ENCODE measurements at places on chromosomes 6 and 20.

DNA sequence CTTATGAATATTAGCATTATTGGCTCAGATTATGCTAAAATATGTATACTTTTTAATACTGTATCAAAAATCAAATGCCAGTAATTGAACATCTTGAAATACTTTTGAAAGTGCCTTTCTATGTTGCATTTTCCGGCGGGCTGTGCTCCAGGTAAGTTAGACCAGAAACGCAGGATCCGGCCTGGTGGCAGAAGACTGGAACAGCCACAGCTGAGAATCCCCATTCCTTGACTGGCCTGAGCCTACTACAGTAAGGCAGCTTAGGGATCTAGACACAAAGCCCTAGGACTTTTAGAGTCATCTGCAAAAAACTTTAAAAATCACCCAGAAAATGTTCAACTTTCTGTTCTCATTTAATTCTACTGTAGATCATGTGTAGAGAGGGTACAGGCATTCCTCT, 138.8 kb upstream of the C6orf118 start:
- no peak for DNase-seq

DNA sequence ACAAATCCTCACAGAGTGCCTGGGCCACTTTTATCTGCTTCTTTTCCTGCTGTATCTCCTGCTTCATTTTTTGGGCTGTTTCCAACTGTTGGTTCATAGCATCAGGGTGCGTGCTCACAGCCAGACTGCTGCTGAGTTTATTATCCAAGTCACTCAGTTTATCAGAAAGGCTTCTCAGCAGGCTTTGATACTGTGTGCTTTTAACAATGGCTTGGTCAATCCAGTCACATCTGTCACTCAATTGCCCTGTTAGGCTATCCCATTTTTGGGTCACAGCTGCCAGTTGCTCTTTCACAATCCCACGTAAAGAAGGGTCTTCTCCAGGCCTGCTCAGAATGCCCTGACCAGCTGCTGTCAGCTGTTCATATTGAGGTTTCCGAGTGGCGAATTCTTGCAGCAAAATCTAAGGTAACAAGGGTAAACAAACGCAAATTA, 87.2 kb downstream of the DST start:
- DNase-seq = no peak

DNA sequence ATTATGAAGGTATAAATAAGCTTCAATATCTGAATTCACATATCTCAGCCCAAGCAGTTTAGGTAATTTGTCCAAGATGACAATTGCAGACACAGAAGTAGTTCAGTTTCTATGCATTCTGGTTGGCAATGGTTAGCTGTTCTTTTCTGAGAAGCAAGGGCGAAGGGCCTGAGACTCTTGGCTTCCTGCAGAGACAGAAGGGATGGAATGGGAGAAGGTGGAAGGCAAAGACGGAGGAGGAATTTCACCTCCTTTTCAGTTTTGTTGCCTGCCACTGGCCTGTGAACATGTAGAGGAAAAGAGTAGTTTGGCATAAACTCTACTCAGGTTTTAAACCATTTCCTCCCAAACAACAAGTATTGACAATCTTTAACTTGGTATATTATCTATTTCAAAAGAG, 180.7 kb upstream of the HS3ST5 start:
- no peak for DNase-seq

GRCh38 chr6:111481836-111482187, 1.2 kb downstream of the REV3L start:
- DNase-seq = no peak

DNA sequence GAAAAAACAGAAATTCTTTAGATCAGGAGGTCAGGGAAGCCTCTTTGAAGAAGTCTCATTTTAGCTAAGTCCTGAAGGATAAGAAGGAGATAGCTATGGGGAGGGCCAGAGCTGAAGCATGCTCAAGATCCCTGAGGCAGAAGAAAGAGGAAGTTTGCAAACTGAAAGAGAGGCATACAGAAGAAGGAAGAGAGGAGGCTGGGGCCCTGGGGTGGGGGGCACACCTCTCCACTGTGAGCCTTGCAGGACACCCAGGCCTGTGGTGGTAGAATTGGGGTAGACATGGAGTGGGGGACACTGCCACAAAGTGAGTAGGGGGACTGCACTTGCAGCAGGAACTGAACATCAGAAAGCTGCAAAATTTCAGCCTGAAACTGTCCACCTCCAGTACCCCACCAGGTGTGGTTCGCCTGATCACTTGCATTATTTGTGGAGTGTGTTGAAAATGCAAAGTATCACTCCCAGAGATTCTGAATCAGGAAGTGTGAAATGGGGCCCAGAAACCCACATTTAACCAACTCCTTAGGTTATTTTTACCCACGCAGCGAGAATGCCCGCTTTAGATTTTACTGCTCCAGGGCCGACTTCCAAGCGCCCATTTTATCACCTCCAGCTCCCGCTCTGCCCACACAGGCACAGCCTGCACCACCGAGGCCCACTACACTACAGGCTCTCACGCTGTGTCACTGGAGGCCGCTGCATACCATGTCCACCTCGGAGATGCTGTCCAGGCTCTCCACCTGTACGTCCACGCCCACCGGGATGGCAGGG, 44.0 kb downstream of the GABRR2 start:
- DNase-seq = no peak

- DNase-seq = no peak
These were observed 10.7 kb downstream of the MAFB start for GRCh38 chr20:40678286-40678875.

DNA sequence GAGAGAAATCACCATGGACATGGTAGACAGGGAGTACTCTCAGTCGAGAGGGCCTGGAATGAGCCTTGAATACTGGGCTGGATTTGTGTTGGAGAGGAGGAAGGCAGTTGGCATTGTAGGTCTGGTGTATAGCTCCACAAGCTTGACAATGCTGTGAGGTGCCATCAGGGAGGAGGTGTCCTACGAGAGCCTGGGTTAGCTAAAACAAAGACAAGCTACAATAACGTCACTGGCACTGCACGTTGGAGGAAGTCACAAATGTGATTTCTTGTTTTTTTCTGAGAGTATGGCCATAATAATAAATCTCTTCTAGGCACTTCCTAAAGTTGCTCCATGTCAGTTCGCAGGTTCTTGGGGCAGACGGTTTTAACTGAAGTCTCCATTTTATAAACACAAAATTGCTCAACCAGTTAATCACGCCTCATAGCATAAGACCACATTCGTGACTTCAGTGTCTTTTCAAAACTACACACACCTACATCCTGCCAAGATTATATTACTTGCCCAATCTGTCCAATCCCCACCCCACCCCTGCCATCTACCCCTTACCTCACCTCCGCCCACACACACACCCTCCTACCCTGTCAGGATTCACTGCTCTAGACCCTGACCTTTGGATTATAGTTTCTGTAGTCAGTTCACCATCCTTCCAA, 4.4 kb upstream of the HLA-DMB start:
- DNase-seq = peak; percentile 13

- no peak for DNase-seq
These were observed 466.2 kb downstream of the CDH26 start for GRCh38 chr20:60424267-60424902.

DNA sequence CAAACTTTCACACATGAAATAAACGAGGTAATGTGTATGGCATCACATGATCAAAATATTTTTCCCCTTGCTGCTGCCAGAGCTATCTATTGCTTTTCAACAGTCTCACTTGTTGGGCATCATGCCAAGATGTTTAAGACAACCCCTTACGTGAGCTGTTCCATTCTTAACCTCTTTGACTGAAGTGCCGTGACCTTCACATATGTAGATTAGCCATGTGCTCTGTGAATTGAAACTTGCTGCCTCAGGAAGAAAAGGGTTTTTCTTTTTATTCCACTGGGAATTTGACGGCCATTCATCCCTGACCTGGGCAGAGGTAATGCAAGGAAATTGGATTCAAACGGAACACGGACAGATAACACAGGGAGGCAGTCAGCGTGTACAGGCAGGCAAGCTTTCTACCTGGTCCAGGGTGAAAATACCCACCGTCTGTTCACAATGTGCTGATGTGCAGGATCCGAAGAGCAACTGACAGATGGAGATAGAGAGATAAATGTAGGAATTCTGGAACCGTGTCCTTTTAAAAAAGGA, 14.2 kb downstream of the ARID1B start:
- no peak for DNase-seq
